ENCODE measurements at places on chromosomes 4 and X. TPM values are rescaled to one million over a fixed set of nuclear protein-coding genes. Genes with fewer than 3 reads are reported as not detected.

Gene CNGA1
- total RNA-seq, result 1.4 TPM

Gene DDX53
- not detected for total RNA-seq

Gene PF4V1
- total RNA-seq, result not detected

Gene AREG
- 714 TPM for total RNA-seq

Gene LEF1
- under 0.01 TPM for total RNA-seq

All from nasal cavity respiratory epithelium epithelial cell of viscerocranial mucosa (primary cell).